ACHN (cell line): ENCODE measurements at places on chromosomes 1 and 21.

- DNase-seq, result no peak
Measured at GRCh38 chr21:44727321-44727720, 15.9 kb upstream of the TSPEAR start.

GRCh38 chr1:182622901-182623528, 18.8 kb upstream of the RGS16 start:
- no peak for DNase-seq

- DNase-seq, result no peak
Measured at GRCh38 chr1:114369930-114370329, 141.1 kb downstream of the TRIM33 start.

DNA sequence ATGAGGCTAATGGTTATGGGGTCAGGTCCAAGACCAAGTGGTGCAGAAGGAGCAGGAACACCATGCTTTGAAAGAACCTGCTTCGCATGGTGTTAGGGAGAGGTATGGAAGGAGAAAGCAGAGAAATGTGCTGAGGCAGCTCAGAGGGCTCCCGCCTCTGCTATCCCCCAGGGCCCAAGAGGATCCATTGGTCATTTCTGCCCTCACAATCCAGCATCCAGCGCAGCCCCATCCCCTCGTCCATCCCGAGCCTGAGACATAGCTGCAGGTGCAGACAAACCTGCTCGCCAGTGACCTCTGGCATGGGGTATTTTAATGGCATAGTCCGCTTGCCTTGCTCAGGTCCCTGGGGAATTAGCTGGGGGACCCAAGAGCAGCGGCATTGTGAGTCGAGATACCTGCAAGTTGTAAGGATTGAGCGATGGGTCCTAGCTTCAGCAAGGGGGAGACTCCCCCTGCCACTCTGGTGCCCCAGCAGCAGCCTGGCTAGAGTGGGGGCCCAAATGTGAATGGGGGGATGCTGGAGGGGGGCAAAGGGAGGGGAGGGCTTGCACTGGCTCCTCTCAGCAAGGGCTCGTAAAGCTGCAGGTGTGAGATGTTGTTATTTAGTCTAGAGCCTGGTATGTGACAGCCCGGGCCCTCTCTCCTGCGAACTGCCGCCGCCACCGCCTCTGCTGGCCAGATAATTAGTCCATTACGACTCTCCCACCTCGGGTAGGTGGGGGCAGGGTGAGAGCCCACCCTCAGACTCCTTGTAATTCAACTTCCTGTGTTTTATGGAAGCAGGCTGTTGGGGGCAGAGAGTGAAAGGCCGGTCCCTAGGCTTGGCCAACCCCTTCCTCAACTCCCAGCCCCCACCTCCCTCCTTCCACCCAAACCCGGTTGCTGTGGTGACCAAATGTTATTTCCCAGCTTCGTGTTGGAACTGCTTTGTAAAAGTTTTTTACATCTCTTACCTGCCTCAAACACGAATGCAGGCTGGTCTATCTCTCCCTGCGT, 118.8 kb downstream of the RNF220 start:
- DNase-seq, result no peak

- no peak for DNase-seq
Measured at GRCh38 chr1:23521588-23521987, 9.4 kb downstream of the E2F2 start.

GRCh38 chr1:198638894-198639635, at the start of gene PTPRC:
TSS of gene PTPRC (plus strand) at chr1:198639040. CDS start at chr1:198639269, 229 bp downstream.
- DNase-seq, result no peak

- no peak for DNase-seq
Measured at GRCh38 chr1:32431736-32432400, 33.0 kb upstream of the ZBTB8B start.

GRCh38 chr21:25039461-25040380, 567.6 kb downstream of the MRPL39 start:
- peak; percentile 16 for DNase-seq

DNA sequence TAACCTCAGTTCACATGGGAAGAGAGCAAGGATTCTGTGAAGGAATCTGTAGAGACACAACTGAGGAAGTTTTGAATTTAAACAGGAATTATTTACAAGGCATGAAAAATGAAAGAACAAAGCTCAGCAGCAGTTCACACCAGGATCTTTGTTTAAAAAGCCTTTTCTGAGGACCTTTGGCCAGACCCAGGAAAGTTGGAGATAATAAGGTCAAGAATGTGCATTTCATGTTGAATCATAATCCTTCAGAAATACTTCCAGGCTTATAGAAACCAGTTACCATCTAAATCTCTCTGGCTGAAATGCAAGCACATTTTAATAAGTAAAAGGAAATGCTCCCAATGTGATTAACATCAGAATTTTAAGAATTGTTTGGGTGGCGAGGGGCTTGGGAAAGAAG, 2.7 kb downstream of the CLIC6 start:
- no peak for DNase-seq

GRCh38 chr1:228016653-228017355, 10.0 kb downstream of the WNT3A start:
- no peak for DNase-seq

DNA sequence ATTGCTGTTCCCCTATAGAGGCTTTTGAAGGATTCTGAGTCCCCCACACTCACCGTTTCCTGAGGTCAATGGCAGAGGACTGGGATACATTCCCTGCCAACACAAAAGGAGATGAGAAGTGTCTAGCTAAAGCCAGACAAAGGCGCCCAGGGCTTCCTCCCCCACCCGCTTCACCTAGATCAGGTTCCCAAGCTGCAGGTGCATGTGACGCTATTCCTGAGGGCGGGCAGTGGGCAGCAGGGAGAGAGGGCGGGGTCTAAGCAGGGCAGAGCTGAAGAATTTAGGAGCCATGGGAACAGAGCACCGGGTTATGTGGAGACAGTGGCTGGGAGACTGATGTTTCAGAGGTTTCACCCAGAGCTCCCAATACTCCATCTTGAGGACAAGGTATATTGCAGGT, 6.0 kb upstream of the ARHGEF2 start:
- no peak for DNase-seq
